ENCODE measurements at places on chromosomes 12 and 14.
A peak's percentile ranks its signal among the peaks of the same experiment; 100 is the strongest.

- DNase-seq, result no peak
These were observed 21.4 kb upstream of the NXPH4 start for GRCh38 chr12:57195186-57195585.

GRCh38 chr14:100034961-100035500 lies 30.2 kb upstream of the EVL start:
- no peak for DNase-seq

GRCh38 chr14:89911010-89911919 lies 43.3 kb downstream of the EFCAB11 start:
- DNase-seq, result peak; percentile 9

DNA sequence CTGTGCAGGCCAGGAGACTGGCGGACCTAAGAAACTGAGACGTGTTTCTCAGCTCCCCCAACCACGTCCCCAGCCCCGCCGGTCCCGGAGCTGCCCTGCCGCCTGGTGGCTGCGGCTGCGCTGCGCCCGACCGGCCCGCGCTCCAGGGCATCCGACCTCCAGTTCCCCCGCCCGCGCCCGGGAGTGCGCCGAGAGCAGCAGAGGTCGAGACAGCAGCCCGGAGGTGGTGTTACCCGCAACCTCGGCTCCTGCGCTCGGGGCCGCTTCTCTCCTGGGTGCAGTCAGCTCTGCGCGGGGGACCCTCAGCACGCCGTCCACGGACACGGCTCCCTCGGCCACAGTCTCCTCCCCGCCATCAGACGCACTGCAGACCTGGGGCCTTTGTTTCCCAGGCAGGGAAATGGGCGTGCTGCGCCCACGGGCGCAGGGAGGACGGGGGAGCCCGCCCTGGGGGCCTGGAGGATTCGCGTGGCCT lies 21.6 kb upstream of the GPR132 start:
- DNase-seq, result peak; percentile 28

GRCh38 chr14:39431416-39432178 lies 636 bp downstream of the FBXO33 start:
- peak; percentile 65 for DNase-seq

DNA sequence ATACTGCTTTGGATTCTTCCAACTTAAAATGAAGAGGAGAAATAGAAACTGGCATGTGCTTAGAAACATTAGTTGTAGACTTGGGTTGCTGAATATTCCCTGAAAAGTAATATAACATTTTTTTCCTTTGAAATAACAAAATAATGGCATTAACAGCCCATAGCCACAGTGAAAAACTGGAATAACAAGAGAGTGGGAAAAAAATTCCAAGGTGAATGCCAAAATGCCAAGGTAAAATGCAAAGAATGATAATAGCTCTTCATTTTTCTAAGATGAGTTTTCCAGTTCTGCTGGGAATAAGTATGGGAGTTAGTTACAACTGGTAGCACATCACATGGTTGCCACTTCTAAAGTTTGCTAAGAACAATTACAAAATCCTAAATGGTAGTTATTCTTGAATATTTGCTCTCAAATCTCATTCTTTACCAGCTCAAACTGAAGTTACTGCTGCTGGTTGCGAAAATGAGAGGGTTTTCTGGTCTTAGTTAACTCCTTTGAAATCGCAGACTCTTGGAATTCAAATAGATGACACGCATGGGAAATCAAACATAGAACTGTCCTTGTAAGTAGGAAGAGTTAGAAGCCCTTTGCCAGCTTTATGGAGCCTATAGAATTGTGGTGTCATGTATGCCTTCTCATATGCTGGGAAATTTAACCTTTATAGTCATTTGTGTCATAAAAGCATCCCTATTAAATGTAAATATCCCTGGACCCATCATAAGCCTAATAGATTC lies 165.0 kb upstream of the DCN start:
- DNase-seq, result no peak

DNA sequence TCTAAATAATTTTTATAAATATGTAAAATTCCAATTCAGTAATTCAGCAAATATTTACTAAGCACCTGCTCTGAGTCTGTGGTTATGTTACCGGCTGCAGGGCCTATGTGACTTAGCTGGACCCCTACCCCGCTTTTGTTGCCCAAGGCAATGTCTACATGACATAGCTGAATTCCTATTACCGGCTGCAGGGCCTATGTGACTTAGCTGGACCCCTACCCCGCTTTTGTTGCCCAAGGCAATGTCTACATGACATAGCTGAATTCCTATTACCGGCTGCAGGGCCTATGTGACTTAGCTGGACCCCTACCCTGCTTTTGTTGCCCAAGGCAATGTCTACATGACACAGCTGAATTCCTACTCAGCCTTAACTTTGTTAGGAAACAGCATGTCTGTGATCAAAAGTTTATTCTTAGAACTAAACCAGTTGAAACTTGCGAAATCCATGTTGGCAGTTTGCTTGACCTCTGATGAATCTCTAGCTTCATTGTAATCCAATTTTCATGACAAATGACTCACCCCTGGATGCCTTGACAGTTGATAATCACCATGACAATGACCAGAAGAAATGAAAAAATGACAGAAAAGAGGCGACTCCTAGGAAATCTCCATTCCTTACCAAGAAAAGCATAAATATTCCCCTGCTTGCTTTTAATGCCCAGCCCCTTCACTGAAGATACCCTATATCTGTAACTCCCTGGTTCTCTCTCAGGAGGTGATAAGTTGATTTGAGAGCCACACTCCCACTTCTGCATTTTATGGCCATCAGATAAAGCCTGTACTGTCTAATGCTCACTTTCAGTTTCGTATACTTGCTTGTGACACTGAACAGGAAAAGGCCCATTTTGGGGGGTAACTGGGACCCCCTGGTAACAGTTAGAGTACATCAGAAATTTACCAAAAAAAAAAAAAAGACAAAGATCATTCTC lies 148.4 kb upstream of the SYT10 start:
- no peak for DNase-seq

DNA sequence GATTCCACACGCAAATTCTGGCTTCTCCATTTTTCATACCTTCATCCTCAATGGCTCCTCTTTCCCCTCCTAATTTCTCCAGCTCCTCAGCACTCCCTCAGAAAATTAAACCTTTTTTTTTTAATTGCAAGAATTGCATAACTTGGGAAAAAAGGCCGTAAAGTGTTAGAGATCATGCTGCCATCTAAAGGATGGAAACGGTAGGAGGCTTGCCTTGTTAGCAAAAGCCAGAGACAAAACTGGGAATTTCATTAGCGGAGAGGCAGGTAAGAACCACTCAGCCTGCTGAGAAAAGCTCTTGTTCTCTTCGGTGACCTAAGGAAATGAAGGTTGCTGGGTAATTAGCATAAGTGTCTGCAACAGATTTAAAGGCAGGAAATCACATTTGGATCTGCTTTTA lies 204.3 kb downstream of the AEBP2 start:
- no peak for DNase-seq

- no peak for DNase-seq
These were observed 581 bp downstream of the PITPNM2 start for GRCh38 chr12:123150275-123150743.

- peak; percentile 57 for DNase-seq
These were observed 614 bp upstream of the ARF6 start for GRCh38 chr14:49892301-49892635.

DNA sequence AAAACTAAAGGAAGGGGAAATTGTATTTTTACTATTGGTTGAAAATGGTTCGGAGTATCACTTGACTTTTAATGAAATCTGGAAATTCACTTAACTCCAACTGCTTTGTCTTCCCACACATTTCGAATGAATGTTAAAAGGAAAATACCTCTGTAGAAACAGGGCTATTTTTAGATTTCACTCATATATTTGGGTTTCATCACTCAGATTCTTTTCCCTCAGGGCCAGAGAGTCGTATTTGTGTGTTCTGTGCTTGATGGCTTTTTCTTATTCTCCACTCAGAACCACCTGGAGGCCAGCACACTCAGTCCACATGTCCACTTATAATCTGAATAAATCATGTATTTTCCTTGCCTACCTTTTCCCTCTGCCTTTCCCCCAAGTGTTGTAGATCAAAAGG lies 40.0 kb downstream of the DAAM1 start:
- DNase-seq, result no peak

DNA sequence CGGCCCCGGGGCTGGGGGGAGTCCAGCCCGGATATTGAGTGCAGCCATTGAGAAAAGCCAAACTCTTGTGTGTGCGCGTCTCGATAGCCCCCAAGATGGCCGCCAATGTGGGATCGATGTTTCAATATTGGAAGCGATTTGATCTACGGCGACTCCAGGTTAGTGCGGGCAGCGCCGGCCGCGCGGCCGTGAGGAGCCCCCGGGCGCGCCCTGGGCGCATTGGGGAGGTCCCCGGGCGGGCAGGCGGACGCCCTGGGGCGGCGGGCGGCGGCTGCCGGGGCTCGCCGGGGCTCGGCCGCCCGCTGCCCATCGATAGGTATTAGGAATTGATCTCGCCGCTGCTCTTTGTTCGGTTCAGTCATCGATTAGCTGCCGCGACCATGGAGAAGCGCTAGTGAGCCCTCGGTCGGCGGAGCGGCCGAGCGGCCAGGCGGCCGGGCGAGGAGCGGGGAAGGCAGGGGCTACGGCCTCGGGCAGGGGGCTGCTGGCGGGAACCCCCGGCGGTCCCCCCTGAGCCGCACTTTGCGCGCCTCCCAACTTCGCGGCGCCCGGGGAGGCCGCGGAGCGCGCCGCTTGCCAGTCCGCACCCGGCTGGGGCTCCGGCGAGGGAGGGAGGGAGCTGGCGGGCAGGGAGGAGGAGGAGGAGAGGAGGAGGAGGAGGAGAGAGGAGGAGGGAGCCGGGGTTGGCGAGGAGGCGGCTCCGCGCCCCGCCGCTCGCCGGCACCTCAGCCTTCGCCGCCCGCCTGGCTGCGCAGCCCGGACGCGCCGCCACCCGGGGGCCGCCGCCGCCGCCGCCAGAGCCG lies 113.9 kb upstream of the MYL2 start:
- no peak for DNase-seq

DNA sequence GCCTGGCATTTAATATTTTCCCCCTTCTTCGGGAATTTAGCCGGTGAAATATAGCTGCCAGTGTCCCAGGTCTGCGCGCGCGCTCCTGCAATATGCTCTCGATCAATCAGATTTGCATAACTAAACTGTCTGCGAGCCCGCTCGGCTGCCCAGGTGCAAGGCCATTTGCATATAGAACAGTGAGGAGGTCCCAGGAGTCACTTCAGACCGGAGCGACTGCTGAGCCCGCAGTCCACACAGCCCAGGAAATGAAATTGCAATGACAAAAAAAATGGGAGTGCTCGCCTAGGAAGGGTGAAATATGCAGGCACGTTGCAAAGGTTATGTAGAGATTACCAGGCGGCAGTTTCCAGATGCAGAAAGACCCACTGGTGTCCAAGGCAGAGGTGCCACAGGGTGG lies 228.5 kb downstream of the VRK1 start:
- no peak for DNase-seq

DNA sequence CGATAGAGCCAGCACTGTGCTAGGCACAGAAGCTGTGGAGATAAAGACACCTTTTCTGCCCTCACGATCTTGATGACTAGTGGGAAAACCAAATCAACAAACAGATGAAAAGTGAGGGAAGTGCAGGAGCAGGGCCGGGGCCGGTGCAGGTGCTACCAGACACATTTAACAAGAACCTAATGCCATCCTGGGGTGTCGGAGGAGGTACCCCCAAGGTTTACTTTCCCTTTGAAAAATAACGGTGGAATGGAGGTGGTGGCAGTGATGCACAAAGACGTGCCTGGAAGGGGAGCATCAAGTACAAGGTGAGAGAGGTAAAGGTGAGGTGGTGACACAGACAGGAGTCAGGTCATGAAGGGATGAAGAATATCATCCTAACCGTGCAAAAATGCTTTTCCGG lies 22.1 kb downstream of the SLC6A13 start:
- no peak for DNase-seq

DNA sequence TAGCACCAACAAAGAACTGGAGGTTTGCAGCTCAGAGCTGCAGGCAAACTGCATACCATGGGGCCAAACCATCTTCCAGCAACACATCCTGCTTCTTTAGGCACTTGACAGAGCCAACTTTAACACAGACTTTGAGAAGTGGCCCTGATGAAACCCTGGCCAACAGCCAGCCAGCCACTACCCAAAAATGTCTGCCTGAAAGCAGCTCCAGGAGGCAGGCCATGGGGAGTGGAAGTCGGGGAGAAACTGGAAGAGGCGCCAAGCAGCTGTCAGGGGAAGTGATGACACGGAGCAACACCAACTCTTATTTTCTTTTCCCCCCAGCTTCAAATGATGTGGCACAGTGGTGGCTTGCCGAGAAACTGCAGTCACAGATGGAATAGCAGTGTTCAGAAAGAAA lies 110.9 kb upstream of the PLXNC1 start:
- DNase-seq, result no peak

GRCh38 chr14:96631030-96631429 lies 128.8 kb downstream of the PAPOLA start:
- no peak for DNase-seq

DNA sequence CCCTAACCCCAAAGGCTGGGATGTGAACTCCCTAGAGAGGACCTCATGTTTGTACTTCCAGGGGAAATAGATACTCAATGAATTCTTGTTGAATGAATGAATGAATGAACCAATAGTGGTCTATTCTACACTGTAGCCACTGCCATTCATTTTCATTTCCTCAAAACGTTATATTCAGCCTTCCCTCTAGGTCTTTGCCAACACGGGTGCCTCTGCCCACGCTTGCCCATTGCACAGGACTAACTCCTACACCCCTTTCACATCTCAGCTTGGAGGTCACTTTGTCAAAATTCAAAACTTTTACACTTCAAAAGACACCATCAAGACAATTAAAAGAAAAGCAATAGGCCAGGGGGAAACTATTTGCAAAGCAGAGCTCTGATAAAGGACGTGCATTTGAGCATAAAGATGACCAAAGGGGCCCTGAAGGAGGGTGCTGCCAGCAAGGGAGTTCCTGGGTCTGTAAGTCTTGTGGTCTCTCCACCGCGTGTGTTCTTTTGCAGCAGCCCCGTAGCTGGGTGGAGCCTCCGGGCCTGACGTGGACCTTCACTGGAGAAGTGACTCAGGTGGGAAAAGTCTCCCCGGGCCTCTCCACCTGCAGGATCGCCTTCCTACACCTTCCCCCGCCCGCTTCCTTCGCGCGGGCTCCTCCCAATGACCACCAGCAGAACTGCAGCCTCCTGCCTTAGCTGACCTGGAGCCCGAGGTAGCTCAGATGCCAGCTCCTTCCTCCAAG lies 31.5 kb downstream of the TMEM63C start:
- no peak for DNase-seq

- DNase-seq, result no peak
These were observed 73.4 kb upstream of the PPM1H start for GRCh38 chr12:63008372-63008771.

- no peak for DNase-seq
These were observed 20.8 kb downstream of the CFAP251 start for GRCh38 chr12:121939186-121939585.

- DNase-seq, result no peak
These were observed 31.2 kb upstream of the MED13L start for GRCh38 chr12:116308647-116309046.
